NB4 (cell line): ENCODE measurements at places on chromosomes 11 and 22.

DNA sequence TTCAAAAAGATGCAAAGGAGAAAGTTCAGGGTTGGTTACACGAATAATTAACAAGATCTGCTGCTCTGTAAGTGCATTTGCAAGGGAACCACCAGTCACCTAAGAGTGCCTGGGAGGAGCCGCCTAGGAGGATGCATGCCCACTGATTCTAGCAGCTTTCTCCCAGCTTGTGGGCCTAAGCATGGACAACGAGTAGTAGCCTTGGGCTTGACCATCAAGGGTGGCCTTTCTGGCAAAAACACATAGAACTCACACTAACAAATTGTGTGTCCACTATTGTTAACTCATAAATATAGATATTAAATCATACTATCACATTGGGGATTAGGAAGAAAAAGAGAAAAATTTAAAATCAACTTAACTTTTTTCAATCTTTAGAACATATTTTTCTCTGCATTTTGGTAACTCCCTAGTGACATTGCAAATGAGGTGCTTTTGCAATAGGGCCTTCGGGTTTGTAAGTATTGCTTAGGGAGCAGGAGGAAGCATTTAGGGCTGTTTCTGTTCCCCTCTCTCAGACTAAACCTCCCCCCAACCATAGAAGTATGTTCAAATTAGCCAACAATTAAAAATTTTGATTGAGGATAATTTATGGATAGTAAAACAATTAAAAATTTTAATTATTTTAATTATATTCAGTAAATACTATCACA is 57.3 kb upstream of the CEP295 start:
- peak; percentile 65 for DNase-seq

DNA sequence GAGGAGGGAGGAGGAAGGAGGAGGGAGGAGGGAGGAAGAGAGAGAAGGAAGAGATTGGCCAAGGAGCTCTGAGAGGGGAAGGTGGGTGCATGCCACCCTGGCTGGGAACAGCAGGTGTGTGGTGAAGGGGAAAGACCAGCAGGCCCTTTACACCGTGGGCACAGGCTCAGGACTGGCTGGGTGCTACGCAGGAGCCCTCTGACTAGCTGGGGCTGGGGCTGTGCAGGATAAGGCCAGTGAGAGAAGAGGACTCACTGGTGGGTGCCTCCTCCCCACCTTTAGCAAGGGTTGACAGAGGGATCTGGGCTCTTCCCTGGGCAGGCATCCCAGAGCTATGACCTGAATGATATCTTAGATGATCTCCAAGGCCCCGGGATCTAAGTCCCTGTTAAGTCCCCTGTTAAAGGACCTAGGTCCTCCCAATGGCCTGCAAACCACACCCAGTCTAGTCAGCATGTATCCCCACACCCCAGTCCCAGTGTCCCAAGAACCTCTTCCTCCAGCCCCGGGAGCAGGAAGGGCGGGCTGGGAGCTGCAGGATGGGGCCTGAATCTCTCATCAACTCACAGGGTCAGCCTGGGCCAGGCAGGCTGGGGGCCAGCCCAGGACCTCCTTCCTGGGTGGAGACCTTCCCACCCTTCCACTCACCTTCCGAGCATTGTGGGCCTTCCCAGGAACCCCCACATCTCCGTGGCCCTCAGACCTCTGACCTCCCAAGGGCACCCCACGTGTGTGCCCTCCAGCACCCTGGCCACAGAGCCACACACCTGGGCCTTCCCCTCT is 55.4 kb downstream of the CDKN1C start:
- DNase-seq, result no peak

DNA sequence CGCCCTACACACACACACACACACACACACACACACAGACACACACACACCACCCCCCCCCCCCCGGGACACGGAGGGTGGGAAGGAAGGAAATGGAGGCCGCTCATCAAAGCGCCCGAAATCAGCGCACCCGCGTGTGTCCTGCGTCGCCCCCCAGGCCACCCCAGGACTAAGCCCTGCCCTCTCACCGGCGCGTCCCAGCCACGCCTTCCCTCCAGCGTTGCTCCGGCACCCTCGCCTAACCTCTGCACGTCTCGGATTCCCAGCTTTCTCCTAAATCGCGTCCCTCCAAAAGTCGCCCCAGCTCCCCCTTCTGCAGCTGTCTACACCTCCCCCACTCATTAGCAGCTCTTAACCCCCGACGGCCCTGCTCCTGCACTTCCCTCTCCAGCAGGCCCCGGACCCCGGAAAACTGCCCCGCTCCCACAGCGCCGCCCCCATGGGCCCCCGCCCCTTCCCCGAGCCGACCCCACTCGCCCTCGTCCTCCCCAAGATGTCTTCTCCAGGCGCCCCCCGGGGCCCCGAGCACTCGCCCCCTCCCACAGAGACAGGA is 557 bp downstream of the PACSIN2 start:
- peak; percentile 67 for DNase-seq

- DNase-seq, result no peak
These were observed 99.5 kb downstream of the BCR start for GRCh38 chr22:23279781-23280180.

DNA sequence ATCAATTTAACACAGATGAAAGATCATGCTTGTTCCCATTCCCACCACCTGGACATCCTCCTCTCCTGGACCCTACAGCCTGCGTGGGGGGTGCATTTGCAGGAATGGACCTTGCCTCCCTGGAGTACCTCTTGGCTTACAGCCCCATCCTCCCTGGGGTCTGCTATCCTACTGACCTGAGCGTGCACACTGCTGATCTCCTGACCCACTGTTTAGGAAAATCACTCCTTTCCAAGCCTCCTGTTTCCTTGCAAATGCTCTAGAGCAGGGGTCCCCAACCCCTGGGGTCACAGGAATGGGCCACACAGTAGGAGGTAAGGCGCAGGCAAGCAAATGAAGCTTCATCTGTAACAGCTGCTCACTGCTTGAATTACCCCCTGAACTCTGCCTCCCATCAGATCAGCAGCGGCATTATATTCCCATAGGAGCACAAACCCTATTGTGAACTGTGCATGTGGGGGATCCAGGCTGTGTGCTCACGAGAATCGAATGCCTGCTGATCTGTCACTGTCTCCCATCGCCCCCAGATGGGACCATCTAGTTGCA is 88.2 kb upstream of the SEPTIN5 start:
- no peak for DNase-seq
